ENCODE measurements at places on chromosomes 7 and 10.

GRCh38 chr10:110657973-110658691 is 14.0 kb downstream of the RBM20 start:
- DNase-seq, result no peak

DNA sequence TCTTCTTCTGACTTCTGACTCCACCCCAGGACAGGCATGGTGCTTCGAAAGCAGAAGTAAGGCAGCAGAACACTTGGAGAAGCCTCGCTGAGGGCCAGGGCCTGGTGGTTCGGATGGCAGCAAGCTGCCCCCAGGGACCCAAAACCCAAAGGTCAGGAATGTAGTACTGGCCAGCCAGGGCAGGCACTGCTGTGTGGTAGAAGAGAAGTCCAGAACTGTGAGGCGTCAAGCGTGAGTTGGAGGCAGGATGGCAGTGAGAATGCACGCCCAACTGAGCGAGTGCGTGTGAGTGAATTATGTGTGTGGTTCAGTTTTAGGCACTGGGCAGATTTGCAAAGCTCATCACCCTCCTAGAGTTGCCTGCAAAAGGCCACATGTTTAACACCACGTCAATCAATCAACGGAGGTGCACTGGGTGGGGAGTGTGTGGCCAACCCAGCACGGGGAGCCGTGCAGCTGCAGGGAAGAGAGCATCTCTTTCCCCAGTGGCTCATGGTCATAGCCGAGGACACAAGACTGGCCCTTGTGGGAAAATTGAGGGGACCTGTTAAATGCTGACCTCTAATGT is 144.3 kb downstream of the KCNMA1 start:
- no peak for DNase-seq

DNA sequence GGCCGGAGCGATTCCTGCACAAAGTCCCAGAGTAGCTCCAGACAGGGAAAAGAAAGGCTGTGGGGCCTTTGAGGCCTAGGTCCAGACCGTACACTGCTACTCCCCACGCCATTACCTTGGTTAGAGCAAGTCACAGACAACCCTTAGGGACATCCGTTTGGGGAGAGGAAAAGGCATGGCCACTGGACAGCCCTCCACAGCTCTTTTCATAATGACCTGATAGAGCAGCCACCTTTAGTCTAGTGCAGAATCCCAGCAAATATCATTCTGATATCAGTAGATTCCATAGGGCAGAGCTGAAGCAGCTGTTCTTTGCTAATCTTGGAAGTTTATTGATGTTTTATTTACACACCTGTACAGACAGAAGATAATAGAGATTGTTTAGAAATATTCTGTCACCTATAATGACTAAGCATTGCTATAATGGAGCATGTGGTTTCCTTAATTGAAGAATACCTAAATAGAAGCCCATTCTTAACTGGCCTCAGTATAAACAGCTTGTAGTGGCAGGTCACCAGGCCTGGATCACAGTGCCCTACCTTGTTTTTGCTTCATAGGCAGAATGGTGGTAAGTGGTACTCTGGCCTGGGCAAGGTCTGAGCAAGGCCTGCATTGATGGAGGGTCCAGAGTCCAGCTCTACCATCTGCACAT is 27.9 kb downstream of the OGDH start:
- DNase-seq, result no peak

GRCh38 chr7:154302380-154302779 is 250.2 kb downstream of the DPP6 start:
- DNase-seq, result no peak

GRCh38 chr10:133131734-133132472 is 28.1 kb upstream of the KNDC1 start:
- DNase-seq, result no peak

DNA sequence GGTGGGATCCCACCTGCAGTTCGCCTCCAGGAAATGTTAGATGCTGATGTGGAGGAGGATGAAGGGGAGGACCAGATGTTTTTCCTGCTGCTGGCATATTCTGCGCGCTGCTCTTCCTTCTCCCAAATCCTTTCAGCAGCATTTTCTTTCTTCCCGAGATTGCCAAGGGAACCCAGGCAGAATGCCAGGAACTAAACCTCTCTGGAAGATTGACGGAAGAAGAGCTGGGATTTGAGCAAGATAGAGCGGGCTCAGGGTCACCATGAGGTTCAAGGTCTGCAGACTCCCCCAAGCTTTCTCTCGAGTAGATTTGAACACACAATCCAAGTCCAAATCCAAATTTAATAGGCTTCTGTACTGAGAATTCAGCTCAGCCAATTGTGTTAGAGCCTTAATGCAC is 345.2 kb upstream of the C7orf33 start:
- DNase-seq, result no peak

DNA sequence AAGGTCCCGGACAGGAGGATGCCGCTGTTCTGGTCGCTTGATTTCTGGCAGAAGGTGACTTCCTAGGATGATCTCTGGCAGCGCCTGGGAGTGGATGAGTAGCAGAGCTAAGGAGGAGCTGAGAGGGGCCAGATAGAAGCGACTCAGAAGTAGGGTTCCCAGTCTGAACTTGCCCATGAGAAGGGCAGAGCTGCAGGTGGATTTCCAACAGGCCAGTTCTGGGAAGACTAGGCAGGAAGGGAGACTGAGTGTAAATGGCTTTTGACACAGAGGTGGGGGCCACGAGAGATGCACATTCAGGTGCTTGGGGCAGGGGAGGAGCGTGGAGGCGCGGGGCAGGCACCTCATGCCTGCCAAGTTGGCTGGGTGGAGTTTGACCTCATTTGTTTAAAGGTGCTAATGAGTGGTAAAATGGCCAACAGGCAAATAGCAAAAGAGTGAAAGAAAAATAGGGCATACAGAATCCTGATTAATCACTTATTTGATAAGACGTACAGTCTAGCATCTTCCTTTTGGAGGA is 58.8 kb downstream of the SHH start:
- no peak for DNase-seq

GRCh38 chr10:79255007-79255507 is 92.2 kb upstream of the PPIF start:
- DNase-seq, result no peak
